ENCODE measurements at places on chromosomes 13 and 19.

- no peak for DNase-seq
Measured at GRCh38 chr13:101655435-101655834, 203.0 kb downstream of the ITGBL1 start.

DNA sequence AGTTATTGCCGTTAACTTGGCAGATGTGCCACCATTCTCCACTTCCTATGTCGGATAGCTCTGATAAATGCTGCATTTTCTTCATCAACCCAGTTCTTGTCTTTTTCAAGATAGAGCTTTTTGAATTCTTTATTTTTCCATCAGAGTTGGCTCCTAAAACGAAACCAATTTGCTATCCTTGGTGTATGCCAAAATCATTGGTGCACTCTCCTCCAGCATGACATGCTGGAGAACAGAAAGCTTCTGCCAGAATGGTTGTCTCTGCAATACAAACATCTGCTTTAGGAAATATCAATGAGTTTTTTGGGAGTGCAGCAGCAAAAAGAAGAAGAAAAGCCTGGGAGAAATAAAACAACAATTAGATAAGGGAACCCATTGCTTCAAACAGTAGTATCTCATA, 124.2 kb downstream of the CDK8 start:
- DNase-seq, result no peak

DNA sequence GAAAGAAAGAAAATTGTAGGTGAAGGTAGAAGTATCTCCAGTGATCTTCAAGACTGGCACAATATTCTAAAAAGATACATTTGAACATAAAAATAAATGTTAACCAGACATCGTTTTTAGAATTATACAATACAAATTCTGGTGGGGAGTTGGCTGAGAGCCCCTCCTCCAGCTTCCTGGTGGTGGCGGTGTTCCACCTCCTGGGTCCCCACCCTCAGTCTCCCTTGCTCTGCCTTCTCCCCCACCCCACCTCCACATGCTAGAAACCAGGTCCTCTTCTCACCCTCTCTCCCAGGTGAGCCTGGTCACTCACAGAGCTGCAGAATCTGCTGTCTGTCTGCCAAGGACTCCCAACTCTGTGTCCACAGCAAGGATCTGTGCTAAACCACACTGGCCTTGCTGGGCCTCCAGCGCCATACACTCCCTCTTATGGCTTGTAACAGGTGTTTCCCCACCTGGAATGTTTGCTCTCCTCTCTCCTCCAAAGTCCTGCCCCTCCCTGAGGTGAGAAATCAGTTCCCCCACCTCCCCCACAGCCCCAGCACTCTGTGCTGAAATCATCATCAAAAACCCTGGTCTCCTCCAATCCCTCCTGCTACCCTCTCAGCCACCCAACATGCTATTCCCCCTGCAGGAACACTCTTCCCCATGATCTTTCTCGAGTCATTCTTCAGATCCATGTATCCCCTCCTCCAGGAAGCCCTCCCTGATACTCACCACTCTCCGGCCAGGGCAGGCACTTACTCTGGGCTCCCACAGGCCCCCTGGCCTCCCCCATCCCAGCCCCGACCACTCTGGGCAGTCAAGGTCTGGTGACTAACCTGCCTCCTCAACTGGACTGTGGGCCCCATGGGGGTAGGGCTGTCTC, 20.5 kb upstream of the CYP2S1 start:
- DNase-seq, result no peak

DNA sequence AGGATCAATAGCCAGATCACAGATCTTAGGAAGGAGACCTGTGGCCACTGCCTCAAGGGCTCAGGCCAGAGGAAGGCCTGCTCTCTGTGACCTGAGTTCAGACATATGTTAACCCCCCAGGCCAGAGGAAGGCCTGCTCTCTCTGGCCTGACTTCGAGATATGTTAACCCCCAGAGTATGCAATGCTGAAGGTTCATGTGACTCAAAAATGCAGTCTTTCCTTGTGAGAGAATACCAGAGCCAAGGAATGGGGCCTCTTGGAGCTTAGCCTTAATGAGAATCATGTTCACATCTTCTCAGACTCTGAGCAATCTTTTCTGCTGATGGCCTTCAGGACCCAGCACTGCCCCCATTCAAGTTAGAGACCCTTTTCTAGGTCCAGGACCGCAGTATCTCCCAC, 36.7 kb downstream of the MBNL2 start:
- no peak for DNase-seq

- no peak for DNase-seq
Measured at GRCh38 chr19:791007-791566, 6.2 kb upstream of the PTBP1 start.

GRCh38 chr13:44232774-44233173, 140.8 kb upstream of the SERP2 start:
- DNase-seq, result no peak

- DNase-seq, result no peak
Measured at GRCh38 chr13:74048756-74049155, 85.4 kb downstream of the KLF12 start.

DNA sequence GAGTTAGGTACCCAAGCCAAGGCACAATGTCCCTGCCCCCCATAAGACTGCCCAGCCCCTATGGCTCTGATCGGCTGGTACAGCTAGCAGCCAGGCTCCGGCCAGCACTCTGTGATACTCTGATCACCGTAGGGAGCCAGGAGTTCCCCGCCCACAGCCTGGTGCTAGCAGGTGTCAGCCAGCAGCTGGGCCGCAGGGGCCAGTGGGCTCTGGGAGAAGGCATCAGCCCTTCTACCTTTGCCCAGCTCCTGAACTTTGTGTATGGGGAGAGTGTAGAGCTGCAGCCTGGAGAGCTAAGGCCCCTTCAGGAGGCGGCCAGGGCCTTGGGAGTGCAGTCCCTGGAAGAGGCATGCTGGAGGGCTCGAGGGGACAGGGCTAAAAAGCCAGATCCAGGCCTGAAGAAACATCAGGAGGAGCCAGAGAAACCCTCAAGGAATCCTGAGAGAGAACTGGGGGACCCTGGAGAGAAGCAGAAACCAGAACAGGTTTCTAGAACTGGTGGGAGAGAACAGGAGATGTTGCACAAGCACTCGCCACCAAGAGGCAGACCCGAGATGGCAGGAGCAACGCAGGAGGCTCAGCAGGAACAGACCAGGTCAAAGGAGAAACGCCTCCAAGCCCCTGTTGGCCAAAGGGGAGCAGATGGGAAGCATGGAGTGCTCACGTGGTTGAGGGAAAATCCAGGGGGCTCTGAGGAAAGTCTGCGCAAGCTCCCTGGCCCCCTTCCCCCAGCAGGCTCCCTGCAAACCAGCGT, 3.0 kb upstream of the KMT2B start:
- peak; percentile 39 for DNase-seq

GRCh38 chr19:11223200-11223599, 16.2 kb upstream of the ANGPTL8 start:
- DNase-seq, result no peak

DNA sequence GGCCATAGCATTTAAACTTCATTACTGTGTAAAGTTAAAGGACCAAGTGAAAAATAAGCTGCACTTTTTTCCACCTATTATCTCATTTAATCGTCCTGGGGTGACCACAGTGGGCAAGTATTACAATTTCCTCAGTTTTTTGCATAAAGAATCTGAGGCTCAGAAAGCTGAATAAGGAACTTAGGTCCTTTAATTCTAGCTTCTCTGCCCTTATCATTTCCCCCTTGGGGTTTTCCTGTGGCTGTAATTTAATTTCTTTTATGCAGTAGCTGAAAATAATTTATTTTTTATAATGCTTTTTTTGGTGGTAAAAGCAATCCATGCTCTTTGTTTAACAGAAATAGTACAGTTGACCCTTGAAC, 59.8 kb upstream of the RCBTB2 start:
- DNase-seq, result no peak

GRCh38 chr19:38395381-38396114, 7.1 kb downstream of the SPRED3 start:
- DNase-seq, result no peak

DNA sequence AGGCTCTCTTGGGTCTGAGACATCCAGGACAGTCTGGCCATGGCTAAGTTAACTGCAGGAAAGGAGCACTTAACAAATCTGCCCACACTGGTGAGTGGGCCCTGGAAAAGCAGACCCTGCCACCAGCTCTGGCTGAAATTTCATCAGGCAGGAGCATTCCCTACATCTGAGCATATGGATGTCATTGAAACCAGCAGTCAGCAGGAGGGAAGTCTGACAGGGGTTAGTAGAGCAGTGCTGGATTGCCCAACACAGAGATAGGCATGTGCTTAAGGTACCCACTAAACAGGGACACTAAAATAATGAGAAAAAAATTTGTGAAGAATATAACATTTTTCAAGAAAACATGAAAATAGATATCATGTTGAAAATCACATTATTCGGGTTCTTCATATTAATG, 13.6 kb upstream of the ACOD1 start:
- no peak for DNase-seq

DNA sequence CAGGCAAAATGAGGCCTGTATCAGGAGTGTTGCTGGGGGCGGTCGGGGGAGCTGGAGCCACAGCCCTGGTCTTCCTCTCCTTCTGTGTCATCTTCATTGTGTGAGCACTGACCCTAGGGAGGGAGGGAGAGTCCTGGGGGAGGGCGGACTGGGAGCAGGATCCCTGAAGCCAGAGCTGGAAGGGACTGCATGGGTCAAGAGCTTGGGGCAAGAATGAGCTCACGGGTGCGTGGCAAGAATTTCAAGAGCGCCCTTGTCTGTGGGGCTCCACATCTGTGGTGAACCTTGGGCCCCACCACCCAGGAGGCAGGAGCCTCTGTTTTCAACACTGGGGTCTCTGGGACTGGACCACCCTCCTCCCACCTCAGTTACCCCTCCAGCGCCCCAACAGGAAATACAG, 4.7 kb downstream of the SIGLEC7 start:
- DNase-seq, result no peak

- no peak for DNase-seq
Measured at GRCh38 chr19:46759817-46760333, 13.6 kb upstream of the STRN4 start.

- no peak for DNase-seq
Measured at GRCh38 chr19:49196527-49197240, 39.1 kb downstream of the TRPM4 start.

DNA sequence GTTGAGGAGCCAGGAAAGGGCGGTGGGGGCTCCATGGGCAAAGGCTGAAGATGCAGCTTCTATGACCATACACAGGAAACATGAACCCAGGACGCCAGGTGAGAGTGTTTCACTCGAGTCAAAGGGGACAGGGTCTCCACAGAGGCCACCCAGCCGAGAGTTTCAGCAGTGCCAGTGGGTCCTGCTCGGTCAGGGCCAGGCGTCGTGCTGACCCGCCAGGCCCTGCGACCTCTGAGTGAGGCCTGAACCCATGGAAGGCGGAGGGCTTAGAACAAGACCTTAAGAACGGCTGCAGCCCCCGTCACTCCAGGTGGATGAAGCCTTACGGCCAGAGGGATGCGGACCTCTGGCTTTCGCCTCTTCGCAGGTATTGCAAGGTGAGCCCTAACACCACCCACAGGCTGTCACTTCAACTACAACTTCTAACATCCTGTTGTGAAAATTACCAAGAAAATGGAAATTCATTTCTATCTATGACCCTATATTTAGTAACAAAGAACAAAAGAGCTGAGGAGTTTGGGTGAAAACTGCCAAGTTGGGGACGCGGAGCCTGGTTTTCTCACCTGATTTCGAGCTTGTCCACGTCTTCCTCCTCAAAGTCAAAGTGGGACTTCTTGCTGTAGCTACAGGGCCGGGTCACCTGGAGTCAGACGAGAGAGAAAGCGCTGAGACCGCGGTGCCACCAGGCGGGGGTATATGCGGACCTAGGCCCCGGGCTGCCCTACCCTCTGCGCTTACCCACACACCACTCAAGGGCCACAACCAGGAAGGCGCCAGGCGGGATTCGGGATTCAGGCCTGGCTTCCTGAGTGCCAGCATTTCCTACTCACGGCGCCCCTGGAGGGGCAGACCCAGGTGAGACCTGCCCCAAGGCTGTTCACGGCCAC, 50.1 kb upstream of the C13orf46 start:
- no peak for DNase-seq

DNA sequence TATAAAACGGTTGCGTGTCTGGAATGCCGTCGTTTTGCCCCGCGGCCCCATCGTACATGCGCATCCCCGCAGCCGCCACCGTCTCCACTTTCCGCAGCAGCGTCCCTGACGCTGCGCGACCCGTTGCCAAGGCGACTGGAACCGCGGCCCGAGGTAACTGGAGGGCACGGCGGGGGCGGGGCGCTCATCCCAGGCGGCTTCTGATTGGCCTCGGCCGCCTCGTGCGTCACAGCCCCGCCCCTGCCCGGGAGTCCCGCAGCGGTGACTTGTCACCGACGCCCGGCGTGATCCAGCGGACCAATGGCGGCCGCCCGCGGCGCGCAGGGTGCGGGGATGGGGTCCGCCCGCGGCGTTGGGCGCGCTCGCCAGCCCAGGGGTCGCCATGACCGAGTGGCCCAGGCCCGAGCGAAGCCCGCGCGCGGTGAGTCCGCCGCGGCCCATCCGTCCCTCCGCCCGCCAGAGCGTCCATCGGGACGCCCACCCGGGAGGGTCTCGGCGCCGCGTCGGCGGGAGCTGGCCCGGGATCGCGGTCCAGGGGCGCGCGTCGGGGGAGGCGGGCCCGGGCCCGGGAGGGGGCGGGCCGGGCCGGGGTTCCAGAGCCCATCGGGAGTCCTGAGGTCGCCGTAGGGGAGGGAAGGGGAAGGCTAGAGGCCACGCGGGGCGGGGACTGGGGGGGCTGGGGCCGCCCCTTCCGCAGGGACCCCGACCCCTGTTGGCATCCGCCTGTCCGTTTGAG, at the start of gene ZSCAN1:
Gene ZSCAN1 (plus strand): TSS at position 285 of the 736 bp plus-strand sequence. CDS start 3,812 bp downstream, outside the sequence.
- DNase-seq, result no peak

DNA sequence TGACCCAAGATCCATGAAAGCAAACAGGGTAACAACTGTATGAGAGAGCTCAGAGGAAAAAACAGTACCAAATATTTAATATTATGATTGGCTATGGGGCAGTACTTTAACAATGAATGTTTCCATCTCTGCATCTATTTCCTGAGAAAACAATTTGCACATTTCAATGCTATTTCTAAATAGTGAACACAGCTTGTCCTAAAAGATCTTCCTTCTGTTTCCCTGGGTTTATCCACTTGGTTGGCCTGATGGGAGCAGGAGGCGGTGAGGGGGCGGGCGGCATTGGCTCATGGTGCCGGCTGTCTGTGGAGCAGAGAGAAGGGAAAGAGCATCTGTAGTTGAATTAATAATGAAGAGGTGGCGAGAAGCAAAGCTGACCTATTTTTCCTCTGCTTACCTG, 291.4 kb downstream of the DCLK1 start:
- no peak for DNase-seq

DNA sequence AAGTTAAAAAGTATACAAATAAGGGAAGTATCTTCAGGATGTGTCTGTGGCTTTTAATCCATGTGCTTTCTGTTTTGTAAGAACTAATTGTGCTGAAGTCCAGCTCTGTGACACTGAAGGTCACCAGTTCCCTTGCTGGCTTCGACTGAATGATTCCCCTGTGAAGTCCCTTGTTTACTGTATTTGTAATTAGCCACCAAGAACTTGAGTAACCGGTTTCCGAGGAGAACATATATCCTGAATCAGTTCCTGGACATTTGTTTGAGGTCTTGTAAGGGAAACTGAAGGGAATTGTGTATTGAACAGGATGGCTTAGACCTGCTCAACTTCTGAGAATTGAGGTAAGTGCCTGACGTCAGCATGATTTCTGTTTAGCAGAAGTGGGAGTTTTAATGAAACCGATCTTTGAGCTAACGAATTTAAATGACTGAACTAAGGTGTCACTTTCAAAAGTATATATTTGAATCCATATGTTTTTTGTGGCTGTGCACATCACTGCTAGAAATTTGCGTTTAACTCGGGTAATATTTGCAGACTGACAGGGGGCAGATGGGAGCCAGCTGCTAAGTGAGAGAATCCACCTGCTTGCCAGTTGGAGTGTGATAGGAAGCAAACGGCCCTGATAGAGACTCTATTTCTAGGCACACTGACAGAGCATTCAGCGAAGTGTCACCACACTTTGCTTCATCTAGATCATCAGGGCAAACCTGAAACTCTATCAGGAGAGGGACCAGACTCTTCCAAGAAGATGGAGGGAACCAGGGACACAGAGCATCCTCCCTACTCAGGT, 530.0 kb downstream of the RFC3 start:
- no peak for DNase-seq
